Esophagus muscularis mucosa (tissue), 4 donors: ENCODE measurements at places on chromosomes 5 and 9. TPM values are rescaled to one million over a fixed set of nuclear protein-coding genes. Genes with fewer than 3 reads are reported as not detected.

- no peaks in the 10 kb centered on the region for H3K27me3 ChIP-seq
- H3K4me3 ChIP-seq, result no peak overlapping the region
- no peak for DNase-seq
Measured at GRCh38 chr5:33065131-33065530, 354.0 kb downstream of the NPR3 start.

DNA sequence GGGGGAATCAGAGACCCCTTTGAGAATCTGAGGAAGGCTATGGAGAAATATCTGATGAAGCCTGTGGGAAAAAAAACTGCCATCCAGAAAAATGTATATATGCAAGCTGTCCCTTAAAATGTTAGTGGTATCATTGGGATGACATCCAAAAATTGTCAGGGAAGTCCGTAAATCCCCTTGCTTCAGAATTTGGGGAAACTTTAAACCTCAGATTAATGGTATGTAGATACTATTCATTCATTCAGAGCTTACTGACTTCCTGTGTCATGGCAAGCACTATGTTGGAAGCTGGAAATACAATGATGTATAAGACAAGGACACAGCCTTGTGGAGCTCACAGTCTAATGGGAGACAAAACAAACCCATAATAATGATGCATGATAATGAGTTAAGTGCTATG, 10.9 kb upstream of the MOB3B start:
- peak overlapping the region; percentile 84 for H3K27ac ChIP-seq
- no peaks in the 10 kb centered on the region for H3K27me3 ChIP-seq
- H3K36me3 ChIP-seq, result no peaks in the 10 kb centered on the region
- peaks cover 61% of the 10 kb centered on the region for H3K4me1 ChIP-seq
- DNase-seq, result no peak
- no peak overlapping the region for H3K4me3 ChIP-seq

DNA sequence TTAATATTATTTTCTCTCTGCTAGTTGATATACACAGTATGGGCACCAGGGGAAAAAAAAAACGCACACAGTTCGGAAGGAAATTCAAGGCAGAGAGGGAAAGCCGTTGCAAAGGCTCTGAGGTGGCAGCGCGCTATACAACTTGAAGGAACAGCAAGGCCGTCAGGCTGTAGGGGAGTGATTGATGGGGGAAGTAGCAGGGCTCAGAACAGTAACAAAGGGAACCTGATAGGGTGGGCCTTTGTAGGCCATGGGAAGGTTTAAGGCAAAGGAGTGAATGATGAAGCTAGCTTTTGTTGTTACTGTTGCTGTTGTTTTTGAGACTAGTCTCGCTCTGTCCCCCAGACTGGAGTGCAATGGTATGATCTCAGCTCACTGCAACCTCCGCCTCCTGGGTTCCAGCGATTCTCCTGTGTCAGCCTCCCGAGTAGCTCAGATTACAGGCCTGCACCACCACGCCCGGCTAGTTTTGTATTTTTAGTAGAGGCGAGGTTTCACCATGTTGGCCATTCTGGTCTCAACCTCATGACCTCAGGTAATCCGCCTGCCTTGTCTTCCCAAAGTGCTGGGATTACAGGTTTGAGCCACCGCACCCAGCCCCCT, 27.0 kb downstream of the AQP7 start:
- peaks cover 17% of the 10 kb centered on the region for H3K4me1 ChIP-seq
- H3K27me3 ChIP-seq, result no peaks in the 10 kb centered on the region
- peak overlapping the region; percentile 23 for H3K4me3 ChIP-seq

DNA sequence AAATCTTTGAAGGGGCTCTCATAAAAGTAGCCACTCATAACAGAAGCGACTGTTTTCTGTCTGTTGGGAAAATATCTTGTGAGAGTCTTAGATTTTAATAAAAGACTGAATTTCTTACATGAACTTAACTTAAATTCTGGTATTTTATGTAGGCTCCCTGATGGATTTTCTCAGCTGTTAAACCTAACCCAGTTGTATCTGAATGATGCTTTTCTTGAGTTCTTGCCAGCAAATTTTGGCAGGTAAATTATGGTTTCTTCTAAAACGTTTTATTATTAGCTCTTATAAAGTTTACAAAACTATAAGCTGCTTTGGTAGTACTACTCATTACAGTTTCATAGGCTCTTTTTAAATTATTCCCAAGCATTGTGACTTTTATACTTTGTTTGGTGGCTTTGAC, 87.0 kb downstream of the ERBIN start:
- peaks cover 15% of the 10 kb centered on the region for H3K36me3 ChIP-seq
- no peak for DNase-seq

GRCh38 chr9:119221276-119221675, 148.0 kb downstream of the BRINP1 start:
- no peaks in the 10 kb centered on the region for H3K36me3 ChIP-seq
- peaks cover 14% of the 10 kb centered on the region for H3K4me1 ChIP-seq
- no peak overlapping the region for H3K4me3 ChIP-seq
- no peak overlapping the region for H3K27ac ChIP-seq
- DNase-seq, result no peak
- no peaks in the 10 kb centered on the region for H3K27me3 ChIP-seq

CHSY3 gene
- total RNA-seq, result 2.1 TPM
